M059J (cell line): ENCODE measurements at places on chromosomes 4 and X. TPM values are rescaled to one million over a fixed set of nuclear protein-coding genes. Genes with fewer than 3 reads are reported as not detected.

- DNase-seq: peak; percentile 68
These were observed 86.2 kb upstream of the KIT start for GRCh38 chr4:54571293-54572151.

DNA sequence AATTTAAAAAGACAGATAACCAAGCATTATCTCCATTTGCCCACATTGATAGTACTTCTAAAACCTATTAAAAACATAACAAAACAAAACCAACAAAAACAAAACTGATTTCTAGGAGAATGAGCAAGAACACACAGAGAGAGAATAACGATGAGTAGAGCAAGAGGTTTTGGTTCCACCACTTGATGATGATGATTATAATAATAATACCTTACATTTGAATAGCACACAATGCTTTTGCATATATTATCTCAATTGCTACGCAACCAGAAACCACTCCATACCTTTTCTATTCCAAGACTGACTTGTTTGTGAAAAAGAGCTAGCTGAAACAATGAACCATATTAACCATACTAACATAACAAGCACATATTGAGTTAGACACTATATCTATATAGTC lies 1090.9 kb downstream of the SH3BGRL start:
- DNase-seq: no peak

GRCh38 chr4:36316607-36317006 lies 35.2 kb downstream of the DTHD1 start:
- DNase-seq: no peak

MAP3K15 gene
- total RNA-seq: not detected in 2 replicates

STAP1 gene
- total RNA-seq: not detected in 2 replicates
